ENCODE measurements at places on chromosomes 1 and 21.

DNA sequence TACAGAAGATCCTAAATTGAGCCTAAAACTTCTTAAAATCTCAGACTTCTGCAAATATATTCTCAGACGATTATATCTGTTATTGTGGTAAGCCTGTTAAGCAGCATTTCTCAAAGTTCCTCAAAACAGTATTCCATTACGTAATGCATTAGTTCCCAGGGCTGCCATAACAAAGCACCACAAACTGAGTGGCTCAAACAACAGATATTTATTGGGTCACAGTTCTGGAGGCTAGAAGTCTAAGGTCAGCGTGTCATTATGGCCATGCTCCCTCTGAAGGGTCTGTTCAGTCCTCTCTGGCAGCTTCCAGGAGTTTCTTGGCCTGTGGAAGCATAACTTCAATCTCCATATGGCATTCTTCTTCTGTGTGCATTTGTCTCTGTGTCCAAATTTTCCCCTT lies 103.5 kb upstream of the ST6GALNAC5 start:
- DNase-seq, result peak; percentile 33

GRCh38 chr1:118920124-118920717 lies 67.9 kb downstream of the TBX15 start:
- DNase-seq, result no peak

DNA sequence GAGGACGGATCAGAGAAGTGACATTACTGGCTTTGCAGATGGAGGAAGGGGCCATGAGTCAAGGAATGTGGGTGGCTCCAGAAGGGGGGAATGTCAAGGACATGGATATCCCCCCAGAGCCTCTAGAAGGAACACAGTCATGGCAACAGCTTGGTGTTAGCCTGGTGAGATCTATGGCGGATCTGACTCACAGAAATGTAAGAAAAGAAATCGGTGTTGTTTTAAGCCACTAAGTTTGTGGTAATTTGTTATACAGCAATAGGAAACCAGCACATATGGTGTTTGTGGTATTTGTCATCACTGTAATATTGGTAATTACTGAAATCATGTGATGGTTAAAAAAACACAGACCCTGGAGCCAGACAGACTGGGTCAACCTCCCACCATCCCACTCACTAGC lies 236.2 kb downstream of the SETD4 start:
- DNase-seq, result no peak

- DNase-seq, result no peak
Observed at GRCh38 chr1:212728606-212729005, 29.0 kb upstream of the BATF3 start.

DNA sequence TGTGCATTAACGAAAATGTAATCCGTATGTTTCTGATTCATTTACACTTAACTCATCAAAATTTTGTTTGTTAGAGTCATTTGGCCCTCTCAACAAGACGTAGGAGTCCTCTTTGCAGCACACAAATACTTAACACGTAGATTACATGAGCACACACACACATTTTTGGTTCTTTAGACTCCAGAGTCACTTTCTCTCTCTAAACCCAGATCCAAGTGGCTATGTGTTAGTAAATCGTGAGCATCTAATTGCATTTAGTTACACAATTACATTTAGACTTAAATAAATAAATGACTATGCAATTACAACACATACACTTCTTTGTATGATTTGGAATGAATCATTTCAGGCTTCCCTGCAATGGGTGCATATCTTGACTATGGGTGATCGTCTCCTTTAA lies 109.0 kb upstream of the GREM2 start:
- DNase-seq, result no peak

DNA sequence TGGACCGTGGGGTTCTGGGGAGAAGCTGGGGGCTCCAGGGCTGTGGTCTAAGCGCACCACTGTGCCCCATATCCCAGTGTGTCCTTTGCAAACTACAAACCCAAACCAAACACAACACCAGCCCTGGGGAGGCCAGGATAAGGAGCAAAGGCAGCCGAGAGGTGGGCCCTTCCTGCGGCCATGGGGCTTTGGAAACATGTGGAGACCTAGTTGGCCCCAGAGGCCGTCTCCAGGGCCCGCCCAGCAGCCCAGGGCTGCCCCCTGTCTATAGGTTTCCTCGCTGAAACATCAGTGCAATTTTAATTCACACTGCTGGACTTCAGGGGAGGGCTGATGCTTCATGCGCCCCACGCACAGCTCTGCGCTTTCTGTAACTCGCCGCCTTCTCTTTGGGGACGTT lies 61.3 kb downstream of the PRDM16 start:
- no peak for DNase-seq

DNA sequence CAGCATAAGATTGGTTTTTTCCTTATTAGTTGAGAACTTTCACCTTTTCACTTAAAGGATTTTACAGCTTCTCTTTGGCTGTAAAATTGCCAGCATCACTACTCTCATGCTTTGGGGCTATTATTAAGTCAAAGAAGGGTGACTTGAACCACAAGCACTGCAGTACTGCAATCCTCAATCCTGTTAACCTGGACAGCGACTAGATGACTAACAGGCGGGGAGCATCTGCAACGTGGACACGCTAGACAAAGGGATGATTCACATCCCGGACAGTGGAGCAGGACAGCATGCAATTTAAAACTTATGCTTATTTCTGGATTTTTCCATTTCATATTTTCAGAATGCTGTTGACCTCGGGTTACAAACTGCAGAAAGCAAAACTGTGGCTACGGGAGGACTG lies 8.1 kb downstream of the ARV1 start:
- DNase-seq, result no peak

DNA sequence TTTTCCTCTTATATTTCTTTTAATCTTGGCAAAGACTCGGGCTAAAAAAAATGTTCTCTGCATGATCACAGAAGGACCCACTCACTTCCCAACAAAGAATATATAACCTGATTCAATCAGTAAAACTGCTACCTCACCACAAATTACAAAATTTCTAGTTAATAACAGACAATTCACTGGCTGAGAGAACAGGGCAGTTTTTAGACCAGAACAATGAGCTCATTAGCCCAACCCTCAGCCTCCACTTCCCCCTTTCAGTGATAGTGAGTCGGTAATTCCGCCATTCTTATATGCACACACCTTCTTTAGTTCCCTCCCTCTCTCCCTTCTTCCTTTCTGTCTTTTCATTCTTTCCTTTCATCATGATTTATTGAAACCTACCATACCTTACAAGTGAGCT lies 8.9 kb downstream of the SIPA1L2 start:
- peak; percentile 46 for DNase-seq

DNA sequence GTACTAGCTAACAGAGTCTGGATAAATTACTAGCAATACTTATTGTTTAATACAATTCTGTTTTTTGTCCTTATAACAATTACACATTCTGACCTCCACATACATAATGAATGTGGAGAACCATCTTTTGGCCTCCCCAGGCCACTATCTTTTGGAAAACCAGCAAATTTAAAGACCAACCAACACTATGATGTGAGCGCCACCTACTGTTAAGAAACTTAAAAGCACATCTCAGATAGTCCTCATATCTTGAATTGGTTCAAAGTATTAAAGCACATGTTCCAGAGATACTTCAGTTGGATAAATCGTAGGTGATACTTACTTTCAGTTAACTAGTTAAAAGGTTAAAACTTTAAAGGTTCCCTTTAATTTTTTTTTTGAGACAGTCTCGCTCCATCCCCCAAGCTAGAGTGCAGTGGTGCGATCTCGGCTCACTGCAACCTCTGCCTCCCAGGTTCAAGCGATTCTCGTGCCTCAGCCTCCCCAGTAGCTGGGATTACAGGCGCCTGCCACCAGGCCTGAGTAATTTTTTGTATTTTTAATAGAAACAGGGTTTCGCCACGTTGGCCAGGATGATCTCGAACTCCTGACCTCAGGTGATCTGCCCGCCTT lies 29.3 kb upstream of the USP1 start:
- peak; percentile 57 for DNase-seq

DNA sequence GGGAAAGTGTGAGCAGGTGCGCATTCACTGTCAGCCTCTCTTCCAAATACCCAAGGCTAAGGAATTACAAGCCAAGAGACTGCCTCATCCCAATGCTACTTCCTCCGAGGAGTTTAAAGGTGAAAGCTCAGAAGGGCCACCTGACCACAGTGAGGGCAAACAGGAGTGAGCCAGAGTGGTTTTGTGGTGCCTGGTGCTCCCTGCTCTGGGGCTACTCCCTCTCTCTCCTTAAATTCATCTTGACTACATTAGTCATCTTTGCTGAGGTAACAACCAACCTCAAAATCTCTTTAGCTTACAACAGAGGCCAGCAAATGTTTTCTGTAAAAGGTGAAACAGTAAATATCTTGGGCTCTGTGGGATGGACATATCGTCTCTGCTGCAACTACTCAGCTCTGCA lies 14.2 kb upstream of the ZBTB8A start:
- peak; percentile 21 for DNase-seq

DNA sequence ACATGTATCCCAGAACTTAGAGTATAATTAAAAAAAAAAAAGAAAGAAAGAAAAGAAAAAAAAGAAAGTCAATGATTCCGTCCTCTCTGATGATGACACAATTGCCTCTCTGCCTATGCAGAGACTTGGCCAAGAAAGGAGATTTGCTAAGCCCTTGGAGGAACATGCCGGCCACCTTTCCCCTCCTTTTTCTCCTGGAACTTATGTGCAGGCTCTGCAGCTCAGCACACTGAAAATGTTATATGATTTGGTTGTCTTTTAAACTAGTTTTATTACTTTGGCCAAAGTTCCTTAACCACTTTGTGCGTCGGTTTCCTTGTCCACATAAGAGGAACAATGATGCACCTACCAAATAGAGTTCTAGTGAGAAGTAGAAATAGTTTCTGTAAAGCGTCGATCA lies 111.4 kb upstream of the ZNF644 start:
- DNase-seq, result no peak

- DNase-seq, result no peak
Observed at GRCh38 chr1:7680955-7681268, 90.2 kb upstream of the VAMP3 start.

DNA sequence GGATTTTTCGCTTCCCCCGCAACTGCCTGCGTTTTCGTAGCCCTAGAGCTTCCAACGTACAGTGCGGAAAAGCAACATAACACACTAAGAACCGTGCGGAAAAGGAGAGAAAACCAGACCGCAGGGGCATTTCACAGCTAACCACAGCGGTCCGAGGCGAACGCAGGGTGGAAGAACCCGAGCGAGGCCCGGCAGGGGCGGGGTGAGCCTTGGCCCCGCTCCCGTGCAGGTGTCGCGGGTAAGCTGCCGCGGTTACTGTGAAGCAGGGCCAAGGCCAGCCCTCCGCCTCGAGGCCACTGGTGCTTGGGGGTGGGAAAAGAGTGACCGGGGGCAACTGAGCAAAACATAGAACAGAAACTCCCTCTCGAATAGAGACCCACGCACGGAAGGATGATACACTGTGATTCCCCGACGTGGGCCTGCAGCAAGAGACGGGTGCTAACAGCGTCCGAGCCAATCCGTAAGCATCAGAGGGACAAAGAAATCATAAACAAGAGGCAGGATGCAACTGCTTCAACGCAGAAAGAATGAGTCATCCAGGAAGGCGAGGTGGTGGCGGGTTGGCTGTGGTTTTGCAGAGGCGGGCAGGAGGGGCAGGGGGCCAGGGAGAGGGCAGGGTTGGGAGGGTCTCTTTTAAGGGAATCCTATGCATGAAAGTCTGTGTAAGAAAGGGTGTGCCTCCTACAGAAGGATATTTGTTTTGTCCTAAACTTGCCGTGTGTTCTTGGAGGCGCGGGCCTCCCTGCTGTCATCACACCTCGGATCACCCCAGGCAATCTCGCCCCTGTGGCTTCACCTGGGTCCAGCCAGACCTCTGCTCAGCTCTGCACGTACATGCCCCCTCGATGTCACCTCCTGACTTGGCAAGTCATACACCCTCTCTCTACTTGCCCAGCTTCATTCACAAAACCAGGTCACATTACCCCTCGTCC lies 7.3 kb downstream of the GNG4 start:
- DNase-seq, result peak; percentile 90

DNA sequence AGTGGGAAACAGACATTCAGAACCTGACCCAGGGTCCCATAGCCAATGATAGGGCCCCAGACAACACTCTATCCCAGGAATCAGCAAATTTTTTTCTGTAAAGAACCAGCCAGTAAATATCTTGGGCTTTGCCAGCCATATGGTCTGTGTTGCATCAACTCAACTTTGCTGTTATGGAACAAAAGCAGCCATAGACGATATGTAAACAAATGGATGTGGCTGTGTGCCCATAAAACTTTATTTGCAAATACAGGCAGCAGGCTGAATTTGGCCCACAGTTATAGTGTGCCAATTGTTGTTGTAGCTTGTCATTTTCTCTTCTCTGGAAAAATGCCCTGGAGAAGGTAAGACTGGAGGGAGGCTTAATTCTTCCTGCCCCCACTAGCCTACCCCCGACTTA lies 431.1 kb upstream of the VAMP3 start:
- no peak for DNase-seq

DNA sequence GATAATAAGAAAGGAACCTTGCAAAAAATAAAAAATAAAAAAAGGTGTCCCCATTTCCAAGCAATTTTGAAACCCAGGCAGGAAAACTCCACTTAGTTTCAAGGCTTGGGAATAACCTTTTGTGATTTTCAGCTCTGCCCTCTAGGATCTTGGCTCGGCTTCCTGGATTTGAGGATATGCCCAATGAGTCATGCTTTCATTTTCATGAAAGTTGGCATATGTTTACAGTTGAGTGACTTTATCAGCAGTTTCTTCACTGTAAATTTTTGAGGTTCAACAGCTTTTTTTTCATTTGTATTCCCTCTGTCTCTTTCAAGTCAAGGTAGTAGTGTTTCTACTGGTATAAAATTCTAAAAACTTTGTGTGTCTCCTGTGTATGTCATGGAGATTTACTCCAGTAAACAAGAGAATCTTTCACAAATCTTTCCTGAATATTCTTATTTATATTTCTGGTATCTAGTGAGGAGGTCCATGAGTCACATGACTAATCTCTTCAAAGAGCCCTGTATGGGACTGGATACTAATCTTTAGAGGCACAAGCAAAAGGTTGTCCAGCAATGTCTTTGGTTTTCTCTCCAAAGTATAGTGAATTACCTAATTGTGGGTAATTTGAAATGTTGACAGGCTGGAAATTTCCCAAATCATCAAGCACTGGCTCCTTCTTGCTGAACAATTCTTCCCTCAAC lies 335.3 kb downstream of the BRINP2 start:
- DNase-seq, result no peak

DNA sequence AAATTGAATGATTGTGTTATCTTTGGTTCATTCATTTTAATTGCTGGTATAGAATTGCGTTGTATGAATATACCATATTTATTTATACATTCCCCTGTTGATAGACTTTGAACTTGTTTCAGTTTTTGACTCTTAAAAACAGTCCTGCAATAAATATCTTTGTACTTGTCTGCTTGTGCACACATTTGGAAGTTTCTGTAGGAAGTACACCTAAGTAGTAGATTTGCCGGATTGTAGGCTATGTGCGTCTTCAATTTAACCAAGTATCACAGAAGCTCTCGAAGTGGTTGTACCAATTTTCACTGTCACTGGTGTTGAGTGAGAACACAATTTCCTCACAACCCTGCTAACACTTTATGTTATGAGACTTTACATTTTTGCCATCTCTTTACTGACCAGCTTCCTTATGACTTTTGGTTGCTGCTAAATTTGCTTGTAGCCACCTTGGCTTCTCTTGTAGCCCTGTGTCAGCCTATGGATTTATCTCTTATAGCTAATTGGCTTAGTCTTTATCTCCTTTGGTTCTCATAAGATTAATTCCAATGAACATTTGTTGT lies 2.2 kb downstream of the TTC3 start:
- DNase-seq, result no peak

GRCh38 chr1:55749975-55750627 lies 534.9 kb upstream of the USP24 start:
- DNase-seq, result no peak

GRCh38 chr1:221045842-221046831 lies 166.9 kb downstream of the HLX start:
- DNase-seq, result peak; percentile 55

GRCh38 chr1:44073528-44073927 lies 42.3 kb upstream of the SLC6A9 start:
- peak; percentile 24 for DNase-seq
